Activated naive CD4-positive, alpha-beta T cell (primary cell): ENCODE measurements at places on chromosomes 12 and 14.

GRCh38 chr12:57223191-57224165, 6.0 kb upstream of the SHMT2 start:
- DNase-seq: no peak

- no peak for DNase-seq
Measured at GRCh38 chr12:41980390-41980789, 164.3 kb downstream of the GXYLT1 start.

DNA sequence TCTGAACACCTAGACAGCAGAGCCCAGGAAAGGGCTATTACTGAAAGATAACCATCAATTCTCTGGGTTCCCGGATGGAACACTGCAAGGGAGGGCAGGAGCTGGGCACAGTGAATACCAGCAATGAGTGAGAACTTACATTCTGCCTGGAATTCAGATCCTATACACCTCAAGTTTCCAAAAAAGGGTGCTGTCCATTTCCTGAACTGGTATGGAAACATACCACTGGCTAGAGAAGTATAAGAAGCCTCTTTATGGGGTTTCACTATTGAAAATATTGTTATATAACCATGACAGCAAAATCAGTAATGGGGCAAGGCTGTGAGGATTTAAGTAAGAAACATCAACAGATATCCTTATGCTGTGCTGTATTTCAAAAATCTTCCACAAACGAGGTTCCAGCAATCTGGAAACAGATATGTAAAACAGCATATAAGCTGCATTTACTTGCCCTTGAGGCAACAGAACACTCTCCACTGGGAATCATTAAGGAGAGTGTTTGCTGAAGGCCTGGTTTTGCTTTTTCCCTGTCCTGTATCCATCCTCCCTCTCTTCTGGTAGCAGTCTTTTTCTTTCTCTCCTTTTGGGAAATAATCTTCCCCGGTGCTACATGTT, 53.3 kb upstream of the GTF2A1 start:
- DNase-seq: no peak

DNA sequence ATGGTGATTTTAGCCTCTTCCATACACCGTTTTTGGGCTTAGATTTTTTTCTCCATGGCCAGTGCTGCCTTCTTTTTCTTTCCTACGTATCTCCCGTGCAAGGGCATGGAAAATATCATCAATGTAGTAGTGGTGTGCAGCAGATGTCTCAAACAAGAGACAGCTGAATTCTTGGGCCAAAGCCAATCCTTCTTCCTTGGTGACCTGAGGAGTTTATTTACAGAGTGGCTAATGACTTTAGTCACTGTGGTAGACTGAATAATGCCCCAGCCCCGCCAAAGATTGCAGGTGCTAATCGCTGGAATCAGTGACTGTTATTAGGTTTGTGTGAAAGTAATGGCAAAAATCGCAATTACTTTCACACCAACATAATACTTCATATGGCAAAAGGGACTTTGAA, 235.5 kb upstream of the NOS1 start:
- no peak for DNase-seq

DNA sequence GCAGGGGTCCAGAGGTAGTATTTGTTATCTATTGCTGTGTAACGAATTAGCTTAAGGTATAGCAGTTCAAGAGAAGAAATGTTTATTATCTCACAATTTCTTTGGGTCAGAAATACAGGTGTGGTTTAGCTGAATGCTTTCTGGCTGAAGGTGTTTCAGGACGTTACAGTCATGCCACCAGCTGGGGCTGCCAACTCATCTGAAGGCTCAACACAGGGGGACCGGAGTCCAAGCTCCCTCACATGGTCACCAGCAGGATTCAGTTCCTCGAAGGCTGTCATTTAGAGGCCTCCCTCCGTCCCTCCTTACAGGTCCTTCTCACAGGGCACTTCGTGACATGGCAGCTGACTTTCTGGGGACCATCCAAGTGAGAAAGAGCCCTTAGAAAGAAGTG, 37.5 kb upstream of the SINHCAF start:
- DNase-seq: no peak

GRCh38 chr12:50283229-50283923, at the start of gene LIMA1:
TSS of gene LIMA1 (minus strand) at chr12:50283520. CDS start at chr12:50248751, 34,769 bp downstream.
- peak; percentile 85 for DNase-seq

- DNase-seq: no peak
Measured at GRCh38 chr14:81655423-81656314, 122.0 kb upstream of the SEL1L start.

GRCh38 chr14:79552778-79553177, 658.5 kb downstream of the DIO2 start:
- DNase-seq: no peak

DNA sequence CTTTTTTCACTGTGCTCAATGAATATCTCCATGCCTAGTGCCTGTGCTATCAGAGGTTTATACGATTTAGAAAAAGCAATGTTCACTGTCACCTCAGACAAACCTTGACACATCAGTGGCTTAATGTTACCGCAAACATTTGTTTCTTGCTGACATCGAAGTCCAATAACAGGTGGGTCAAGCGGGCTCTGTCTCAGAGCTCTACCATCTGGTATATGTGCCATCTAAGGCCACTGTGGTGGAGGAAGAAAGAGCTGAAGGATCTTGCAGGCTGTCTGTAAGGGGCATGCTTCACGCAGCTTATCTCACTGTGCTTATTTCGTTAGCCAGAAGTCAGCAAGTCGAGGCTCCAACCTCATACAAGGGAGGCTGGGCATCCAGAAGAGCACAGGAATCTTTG, 189.5 kb upstream of the NTF3 start:
- DNase-seq: no peak

DNA sequence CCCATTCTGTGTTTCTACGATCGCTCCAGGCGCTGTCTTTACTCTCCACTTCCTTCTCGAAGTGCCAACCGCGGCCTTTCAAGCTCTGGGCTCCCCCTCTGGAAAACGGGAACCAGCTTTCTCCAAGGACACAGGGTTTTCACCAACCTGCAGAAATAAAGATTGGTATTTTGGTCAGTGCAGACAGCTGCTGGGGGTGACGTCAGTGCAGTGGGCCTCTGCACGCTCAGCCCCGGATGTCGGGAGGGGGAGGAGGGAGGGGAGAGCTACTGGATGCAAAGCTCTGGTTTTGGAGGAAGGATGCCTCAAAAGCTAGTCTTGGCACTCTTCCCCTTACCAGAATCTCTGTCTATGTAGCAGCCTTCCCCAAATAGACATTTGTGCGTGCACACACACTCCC, 19.9 kb downstream of the HRK start:
- no peak for DNase-seq

- no peak for DNase-seq
Measured at GRCh38 chr14:103730490-103731035, 15.0 kb downstream of the ZFYVE21 start.

DNA sequence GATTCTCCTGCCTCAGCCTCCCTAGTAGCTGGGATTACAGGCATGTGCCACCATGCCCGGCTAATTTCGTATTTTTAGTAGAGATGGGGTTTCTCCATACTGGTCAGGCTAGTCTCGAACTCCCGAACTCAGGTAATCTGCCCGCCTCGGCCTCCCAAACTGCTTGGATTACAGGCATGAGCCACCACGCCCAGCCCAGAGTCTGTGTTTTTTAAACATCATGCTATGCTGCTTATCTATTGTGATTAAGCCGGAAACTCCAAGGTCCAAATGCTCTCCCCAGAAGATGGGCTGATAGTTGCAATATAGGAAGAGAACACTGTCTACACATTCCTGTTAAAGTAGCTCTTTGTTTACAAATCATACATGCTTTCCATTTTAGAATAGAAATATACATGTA, 30.5 kb upstream of the MAX start:
- DNase-seq: no peak

GRCh38 chr12:102095677-102096263, 24.1 kb downstream of the NUP37 start:
- no peak for DNase-seq
